ENCODE measurements at places on chromosomes 5 and 9. TPM values are rescaled to one million over a fixed set of nuclear protein-coding genes. Genes with fewer than 3 reads are reported as not detected.

DNA sequence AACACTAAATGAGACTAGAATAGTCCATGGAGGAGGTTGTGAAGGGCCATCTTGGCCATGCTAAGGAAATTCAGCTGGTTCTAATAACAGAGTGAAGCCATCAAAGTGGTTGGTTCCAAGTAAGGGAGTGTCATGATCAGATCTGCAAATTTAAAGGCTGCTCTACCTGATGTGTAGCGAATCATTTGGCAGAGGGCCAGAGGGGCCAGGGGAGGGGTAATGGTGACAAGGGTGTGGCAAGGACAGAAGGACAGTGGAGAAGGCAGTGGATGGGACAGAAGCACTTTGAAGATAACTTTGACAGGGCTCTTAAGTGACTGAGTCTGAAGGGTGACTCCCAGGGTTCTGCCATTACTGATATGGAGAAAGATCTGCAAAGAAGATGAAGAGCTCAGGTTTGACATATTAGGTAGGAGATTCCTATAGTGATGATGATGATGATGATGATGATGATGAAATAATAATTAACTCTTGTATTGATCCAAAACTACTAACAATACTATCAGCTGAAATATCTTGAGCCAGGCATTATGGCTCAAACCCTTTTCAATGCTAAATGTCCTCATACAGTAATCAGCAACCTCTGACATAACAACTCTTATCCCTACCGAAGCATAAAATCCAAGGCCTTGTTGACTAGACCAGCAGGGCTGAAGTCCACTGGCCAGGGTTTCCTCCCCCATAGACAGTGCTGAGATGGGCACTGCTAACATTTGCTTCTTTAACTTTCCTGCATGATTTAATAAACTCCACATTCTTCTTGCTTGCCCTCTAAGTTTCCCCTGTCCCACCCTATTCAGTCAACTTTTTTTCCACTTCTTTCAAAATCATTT, 20.0 kb downstream of the KIAA1191 start:
- DNase-seq = no peak

Gene PCDHB14
- 1.9 TPM for total RNA-seq

Gene BOD1
- 24.5 TPM for total RNA-seq

DNA sequence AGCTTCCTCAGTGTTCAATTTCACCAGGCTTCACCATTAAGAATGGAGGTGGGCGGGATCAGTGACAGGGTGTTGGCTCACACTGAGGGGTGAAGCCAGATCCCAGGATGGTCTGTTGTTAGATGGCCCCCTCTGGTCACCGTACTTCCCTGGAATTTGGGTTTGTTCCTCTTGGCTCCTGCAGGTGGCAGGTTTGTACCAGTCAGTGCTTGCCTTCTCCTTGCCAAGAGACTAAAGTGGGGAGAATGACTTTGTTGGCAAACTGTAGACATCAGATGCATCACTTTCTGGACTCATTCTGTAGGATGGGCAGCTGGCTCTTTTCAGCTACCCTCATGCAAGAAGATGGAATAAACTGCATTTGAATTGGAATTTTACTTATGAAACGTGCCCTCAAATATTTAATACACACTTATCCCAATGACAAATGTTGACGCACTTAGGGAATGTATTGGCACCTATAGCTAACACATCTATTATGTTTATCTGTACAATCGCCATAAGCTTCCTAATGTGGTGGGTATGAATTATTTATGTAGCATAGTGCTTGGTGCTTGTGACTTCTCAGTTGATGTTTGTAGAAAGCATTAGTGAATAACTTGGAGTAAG, 31.4 kb upstream of the ANKRD55 start:
- DNase-seq = peak; percentile 24

- no peak for DNase-seq
Measured at GRCh38 chr9:22773501-22774220, 327.0 kb downstream of the DMRTA1 start.

- peak; percentile 65 for DNase-seq
Measured at GRCh38 chr5:170681013-170681433, 102.5 kb upstream of the GABRP start.

Gene ZNF658
- 3.6 TPM for total RNA-seq

Gene PCAT7
- 0.46 TPM for total RNA-seq

GRCh38 chr5:168822745-168823281, 243.6 kb upstream of the PANK3 start:
- DNase-seq = no peak

- DNase-seq = no peak
Measured at GRCh38 chr5:111509119-111509518, 3.2 kb downstream of the STARD4 start.

- no peak for DNase-seq
Measured at GRCh38 chr9:137752426-137752825, 125.2 kb upstream of the CACNA1B start.

Gene SLC36A1
- 11.3 TPM for total RNA-seq

- no peak for DNase-seq
Measured at GRCh38 chr5:98940581-98940980, 11.8 kb upstream of the CHD1 start.

- no peak for DNase-seq
Measured at GRCh38 chr9:108550106-108550505, 305.7 kb downstream of the ACTL7B start.

GRCh38 chr9:3848445-3849114, 322.8 kb upstream of the RFX3 start:
- DNase-seq = no peak

GRCh38 chr9:137366445-137366810, 56.5 kb downstream of the EXD3 start:
- DNase-seq = no peak

GRCh38 chr9:137220317-137221094, 1.5 kb downstream of the RNF208 start:
- no peak for DNase-seq

Gene ITGA2
- 12.6 TPM for total RNA-seq

All from pancreas (tissue), 10 donors.